ENCODE measurements at places on chromosomes 1 and 21.

- DNase-seq: no peak
Observed at GRCh38 chr1:36094621-36095061, 5.9 kb downstream of the ADPRS start.

DNA sequence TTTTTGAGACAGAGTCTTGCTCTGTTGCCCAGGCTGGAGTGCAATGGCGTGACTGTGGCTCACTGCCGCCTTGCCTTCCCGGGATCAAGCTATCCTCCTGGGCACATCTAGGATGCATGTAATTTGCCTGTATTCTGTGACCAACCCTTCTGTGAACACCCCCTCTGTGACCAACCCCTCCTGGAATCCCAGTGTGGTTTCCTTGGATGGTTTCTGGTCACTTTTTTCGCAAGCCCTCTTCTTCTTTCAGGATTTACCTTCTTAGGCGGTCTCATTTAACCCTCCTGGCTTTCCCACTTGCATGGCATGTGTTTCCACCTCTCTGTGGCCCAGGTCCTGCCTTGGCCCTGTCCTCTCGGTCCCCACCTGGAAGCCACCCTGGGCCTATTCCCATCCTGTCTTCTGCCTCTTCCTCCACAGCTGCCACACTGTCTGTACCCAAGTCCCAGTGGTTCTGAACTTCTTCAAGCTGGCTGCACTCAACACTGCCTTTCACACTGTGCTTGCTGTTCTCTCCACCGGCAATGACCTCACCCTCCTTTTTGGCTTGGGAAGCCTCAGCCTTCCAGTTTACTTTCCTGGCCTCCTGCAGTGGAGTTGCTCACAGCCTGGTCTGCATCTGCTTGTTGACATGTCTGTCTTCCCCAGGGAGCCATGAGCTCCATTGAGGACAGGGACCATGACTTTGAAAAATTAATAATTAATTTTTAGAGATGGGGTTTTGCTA, 57.0 kb downstream of the DISC1 start:
- DNase-seq: no peak

DNA sequence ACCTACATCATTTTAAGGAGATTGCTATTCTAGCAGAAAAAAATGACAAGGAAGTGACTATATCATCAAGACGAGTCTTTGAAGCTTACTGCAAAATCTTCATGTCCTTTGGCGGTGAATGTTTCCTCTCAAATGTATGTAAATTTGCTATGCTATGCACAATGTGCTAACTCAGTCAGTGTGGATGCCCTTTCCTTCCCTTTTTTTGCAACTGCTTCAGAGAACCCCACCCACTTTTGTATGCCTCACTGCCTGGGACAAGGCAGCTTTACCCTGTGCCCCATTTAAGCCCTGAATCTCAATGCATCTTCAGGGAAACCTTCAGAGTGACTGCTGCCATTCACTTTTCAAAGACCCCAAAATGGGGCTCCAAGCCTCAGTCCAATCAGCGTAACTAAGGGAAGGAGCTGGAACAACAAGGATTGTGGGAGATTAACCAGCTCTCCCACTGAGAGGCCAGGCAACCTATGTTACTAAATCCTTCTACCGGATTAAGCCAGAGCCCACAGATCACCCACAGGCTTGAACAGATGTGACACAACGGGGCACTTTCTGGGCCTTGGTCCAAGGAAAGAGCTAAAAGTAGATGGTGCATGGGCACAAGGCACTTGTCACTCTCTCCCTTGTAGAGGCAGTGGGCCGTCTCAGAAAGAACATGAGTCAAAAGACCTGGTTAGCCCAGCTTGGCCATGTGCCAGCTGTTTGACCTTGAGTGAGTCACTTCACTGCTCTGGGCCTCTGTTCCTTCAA, 154.4 kb downstream of the PLPP3 start:
- DNase-seq: no peak

DNA sequence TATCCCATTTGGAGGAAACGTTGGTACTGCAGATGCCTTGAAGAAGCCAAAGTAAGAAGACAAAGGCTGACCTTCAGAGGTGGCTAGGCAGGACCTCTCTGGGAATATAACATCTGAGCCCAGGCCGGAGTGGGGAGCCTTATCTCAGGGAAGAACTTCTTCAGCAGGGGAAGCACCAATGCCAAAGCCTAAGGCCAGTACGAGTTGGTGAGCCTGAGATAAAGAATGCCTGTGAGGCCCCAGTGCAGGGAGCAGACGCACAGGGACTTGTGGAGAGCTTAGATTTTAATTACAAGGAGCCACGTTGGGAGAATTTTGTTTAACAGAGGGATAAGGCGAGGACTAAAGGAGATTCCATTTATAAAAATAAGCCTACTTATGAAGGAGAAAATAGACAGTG, 468.8 kb upstream of the RUNX1 start:
- no peak for DNase-seq

DNA sequence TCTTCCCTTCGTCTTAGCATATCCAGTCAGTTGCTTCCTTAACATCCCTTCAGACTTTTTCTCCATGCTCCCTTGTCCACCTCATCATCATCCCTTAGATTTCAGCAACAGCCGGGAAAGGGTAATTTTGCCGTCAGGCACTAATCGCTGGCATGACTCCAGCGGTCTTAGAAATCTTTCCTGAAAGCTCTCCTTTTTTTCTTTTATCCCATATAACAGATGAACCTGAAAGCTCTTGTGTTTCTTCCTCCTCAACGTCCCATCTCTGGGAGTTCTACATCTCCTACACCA, 10.4 kb upstream of the BOLA1 start:
- no peak for DNase-seq

- no peak for DNase-seq
Observed at GRCh38 chr1:231418101-231418740, 3.9 kb downstream of the EGLN1 start.

- DNase-seq: no peak
Observed at GRCh38 chr1:70503358-70503757, 92.3 kb downstream of the CTH start.

DNA sequence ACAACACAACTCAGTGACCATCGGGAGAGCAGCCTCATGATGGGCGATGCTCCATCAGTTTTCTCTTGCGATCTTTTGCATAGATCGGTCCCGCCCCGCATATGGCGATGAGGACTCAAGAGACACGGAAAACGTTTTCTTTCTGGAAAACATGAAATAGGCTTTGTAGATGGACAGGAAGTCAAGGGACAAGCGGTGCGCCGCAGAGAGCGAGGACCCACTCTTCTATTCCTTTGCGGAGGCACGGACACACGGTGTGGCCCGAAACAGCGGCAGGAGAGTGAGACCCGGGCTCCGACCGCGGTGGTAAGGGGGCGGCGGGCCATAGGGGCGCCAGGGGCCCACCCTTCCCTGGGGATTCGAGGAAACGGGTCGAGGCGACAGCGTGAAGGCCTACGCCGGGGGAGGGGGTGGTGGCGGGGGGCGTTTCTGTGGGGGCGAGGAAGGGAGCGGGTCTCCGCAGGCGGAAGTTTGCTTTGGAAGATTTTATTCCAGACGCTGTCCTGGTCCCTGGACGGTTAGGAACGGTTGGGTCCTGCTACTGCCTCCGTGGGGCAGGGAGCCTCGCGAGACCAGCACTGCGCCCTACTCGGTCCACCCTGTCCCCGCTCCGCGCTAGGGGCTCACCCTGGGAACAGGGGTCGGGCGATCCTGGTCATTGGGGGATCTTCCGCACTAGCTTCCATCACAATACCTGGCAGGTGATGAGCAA, 796 bp upstream of the TDRKH start:
- no peak for DNase-seq

GRCh38 chr1:117622726-117623125, 16.9 kb downstream of the TENT5C start:
- no peak for DNase-seq

GRCh38 chr1:30232288-30232899, 491.0 kb downstream of the MATN1 start:
- DNase-seq: no peak

GRCh38 chr1:93871366-93871765, 7.6 kb downstream of the DNTTIP2 start:
- DNase-seq: no peak

DNA sequence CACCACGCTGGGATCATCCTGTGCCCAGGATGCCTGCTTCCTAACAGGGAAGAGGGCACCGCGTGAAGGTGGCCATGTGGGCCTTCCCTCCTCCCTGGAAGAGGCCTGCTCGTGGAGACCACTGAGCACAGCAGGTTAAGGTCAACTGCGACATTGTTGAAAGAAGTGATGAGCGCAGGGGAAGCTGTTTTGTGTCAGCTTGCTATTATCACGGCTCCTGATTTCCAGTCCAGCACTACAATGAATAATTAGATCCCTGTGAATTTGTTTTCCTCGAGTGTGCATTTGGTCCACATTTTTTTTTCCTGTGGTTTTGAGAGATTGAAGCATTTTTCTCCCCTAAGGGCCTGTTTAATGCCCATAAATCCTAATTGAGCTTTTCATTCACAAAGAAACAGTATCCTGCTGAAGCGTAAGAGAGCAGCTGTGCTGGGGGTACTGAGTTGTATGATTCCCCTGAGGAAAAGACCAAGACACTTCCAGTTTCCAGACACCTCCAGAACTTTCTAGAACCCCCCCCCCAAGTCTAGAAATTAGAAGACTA, 204.9 kb downstream of the KCNJ6 start:
- peak; percentile 30 for DNase-seq

DNA sequence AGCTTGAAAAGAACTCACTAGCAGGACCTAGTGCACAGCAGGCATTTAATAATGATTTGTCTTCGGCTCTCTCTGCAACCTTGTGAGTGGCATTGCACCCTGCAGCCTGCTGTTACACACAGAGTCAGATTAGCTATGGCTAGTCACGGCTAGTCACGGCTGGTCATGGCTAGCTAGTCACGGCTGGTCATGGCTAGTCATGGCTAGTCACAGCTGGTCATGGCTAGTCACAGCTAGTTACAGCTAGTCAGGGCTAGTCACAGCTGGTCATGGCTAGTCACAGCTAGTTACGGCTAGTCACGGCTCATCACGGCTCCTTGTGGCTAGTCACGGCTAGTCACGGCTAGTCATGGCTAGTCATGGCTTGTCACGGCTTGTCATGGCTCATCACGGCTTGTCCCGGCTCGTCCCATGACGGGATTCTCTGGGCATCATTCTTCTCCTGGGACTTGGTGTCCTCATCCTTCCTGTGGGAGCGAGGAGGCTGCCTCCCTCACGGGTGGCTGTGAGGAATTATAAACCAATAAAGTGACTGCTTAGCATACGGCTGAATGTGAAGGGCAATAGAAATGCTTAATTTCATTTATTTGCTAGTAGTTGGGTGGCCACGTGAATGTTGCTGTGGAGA, 12.5 kb upstream of the KIF26B start:
- no peak for DNase-seq

GRCh38 chr1:966704-967300, 520 bp downstream of the PLEKHN1 start:
- DNase-seq: no peak

DNA sequence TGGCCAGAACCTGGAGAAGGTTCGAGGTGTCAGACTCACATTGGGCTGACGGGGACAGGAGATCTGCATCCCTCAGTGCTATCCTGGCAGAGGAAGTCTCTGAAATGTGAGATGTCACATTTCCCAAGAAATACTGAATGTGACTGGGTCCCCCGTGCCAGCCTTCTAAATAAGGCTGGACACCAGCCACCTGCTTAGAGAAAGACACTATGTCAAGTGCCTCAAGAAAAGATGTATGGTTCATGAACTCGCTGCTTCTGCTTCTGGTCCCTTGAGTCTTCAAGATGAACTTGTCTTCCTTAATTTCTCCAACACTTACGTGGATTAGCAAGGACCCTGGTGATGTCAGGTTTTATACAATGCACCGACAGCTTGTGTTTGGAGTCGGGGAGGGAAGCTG, 42.1 kb upstream of the FHAD1 start:
- DNase-seq: no peak

DNA sequence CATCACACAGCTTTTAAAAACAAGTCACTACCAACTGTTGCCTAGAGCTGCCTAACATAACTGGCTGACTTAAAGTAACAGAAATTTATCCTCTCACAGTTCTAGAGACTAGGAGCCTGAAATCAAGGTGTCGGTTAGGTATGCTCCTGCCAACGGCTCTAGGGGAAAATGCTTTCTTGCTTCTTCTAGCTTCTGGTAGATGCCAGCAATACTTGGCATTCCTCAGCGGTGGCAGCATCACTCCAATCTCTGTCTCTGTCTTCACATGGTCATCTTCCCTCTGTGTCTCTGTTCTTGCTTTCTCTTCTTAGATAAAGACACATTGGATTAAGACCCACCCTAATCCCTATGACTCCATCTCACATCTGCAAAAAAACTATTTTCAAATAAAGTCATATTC, 51.5 kb downstream of the DMRTA2 start:
- DNase-seq: no peak

- no peak for DNase-seq
Observed at GRCh38 chr1:201391651-201392511, 7.2 kb downstream of the LAD1 start.

Measured in fibroblast of skin of left quadriceps (primary cell).